ENCODE measurements at places on chromosomes 7 and 10.
A peak's percentile ranks its signal among the peaks of the same experiment; 100 is the strongest.

GRCh38 chr7:151867912-151868311 is 9.0 kb downstream of the PRKAG2 start:
- no peak for DNase-seq

DNA sequence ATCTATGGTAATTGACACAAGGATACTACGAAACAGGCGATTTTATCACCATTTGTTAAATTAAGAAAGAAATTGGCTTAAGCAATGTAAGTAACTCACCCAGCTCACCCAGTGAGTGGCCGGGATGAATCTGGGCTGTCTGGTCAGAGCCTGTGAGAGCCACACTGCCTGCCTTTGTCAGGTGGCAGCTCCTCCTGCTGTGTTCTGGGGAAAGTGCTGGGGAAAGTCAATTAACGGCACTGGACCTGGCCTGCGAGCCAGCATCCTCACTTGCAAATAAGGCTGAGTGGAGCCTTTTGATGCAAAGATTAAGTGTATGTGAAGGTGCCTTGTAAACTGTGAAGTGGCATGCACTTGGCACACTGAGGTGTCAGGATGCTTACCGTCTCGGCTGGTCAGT is 13.4 kb upstream of the CXCL12 start:
- DNase-seq = no peak

GRCh38 chr10:43931308-43931930 is 282.7 kb upstream of the ZNF32 start:
- no peak for DNase-seq

DNA sequence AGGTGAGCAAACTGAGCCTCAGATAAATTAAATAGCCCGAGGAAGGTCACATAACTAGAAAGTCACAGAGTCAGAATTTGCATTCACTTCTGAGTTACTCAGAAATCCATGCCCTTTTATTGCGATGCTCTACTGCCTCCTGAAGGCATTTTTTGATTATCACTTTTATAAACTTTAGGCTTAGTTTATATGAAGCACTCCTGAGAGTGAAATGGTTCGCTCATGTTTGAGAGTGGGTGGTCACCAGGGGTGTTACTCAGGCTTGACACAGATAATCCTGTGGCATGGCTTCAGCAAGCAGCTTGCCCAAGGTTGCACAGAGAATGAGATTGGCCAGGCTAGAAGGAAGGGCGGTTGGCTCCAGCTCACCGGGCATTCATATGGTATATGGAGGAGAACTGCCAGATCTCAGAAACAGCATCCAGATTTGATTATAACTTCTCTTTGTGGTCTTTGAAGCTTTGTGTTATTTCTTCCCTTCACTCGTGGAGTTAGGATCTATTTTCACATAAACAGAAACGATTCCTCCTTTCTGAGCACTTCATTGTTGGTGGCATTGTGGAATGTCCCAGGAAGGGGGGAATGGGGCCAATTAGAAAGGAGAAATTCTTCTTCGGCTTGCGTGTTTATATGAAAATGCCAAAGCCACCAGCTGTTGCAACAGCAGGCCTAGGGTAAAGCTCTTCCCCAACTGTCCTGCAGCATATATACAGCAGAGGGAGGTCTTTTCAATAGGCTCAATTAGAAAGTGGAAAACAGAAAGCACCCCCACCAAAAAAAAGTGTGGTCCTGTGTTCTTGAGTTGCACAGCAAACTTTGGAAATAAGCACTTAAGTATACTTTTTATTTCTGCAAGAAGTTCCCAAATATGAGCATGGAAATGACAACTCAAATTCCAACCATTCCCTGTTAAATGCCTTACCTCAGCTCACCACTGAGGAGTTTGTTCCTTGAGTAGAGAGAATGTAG is 628.8 kb downstream of the SUGCT start:
- DNase-seq = peak; percentile 4

- DNase-seq = no peak
These were observed 4.4 kb downstream of the BMPER start for GRCh38 chr7:33909755-33910154.

DNA sequence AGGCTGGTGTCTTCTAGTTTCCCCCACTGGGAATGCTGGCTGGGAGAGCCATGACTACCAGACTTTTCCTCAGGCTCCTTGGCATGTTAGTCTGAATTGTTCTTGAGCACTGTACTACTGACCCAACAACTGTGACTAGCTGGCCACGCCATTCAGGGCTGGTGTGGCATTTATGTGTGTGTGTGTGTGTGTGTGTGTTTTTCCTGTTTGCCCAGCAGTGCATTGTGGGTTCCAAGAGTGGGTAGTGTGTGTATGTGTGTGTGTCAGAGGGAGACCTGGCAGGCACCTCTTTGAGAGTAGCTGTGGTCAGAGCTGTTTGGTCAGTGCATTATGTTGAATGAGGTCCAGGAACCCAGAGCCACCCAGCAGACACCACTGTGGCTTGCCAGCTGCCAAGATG is 9.2 kb downstream of the PCBD1 start:
- DNase-seq = no peak

GRCh38 chr7:150668472-150668911 is 17.0 kb upstream of the GIMAP2 start:
- no peak for DNase-seq

- no peak for DNase-seq
These were observed 649 bp downstream of the DNA2 start for GRCh38 chr10:68471063-68471585.

- no peak for DNase-seq
These were observed 370.3 kb upstream of the LRRN3 start for GRCh38 chr7:110720626-110721025.

DNA sequence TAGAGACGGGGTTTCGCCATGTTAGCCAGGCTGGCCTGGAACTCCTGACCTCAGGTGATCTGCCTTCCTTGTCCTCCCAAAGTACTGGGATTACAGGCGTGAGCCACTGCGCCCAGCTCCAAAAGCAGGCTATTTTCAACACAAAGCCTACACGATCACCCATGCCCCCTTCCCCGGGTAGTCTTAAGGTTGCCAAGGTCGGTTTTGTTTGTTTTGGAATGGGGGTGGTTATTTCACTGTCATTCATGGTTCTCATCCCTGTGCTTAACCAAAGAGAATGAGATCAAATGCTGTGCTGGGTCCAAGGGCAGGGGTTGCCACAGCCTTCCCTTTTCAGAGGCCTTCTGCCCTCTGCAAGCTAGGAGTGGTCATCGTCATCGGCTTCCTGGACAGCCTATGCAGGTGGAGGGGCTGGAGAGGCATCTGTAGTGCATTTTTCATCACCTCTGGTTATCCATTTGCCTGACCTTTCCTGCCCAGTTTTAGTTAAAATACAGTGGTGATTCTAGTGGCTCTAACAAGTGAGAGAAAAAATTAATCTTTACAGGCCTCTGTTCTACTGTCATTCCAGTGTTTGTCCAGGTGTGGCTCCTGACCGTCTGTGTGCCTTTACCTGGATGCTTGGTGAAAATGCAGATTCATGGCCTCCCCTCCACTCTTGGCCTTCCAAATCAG is 11.4 kb downstream of the BLVRA start:
- no peak for DNase-seq

Data from OCI-M1 (cell line).